ENCODE measurements at places on chromosomes 2 and 18.
A peak's percentile ranks its signal among the peaks of the same experiment; 100 is the strongest.

DNA sequence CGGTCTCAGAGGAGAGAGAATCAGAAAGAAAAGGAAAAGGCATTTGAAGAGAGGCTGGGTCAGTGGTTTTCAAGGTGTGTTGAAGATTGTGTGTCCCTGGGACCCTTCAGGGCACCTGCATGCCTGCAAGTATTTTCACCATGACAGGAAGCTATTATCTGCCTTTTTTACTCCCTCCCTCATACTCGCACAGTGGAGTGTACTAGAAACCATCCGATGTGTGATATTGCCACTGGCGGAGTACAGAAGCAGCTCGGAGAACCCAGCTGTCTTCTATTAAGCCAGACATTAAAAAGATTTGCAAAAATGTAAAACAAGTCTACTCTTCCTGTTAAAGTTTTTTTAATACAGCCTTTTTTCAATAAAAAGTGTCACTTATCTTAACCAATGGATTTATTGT, 33.7 kb upstream of the RFX8 start:
- no peak for DNase-seq

- DNase-seq: peak; percentile 47
These were observed 141.6 kb upstream of the TTC39C start for GRCh38 chr18:23872701-23873550.

DNA sequence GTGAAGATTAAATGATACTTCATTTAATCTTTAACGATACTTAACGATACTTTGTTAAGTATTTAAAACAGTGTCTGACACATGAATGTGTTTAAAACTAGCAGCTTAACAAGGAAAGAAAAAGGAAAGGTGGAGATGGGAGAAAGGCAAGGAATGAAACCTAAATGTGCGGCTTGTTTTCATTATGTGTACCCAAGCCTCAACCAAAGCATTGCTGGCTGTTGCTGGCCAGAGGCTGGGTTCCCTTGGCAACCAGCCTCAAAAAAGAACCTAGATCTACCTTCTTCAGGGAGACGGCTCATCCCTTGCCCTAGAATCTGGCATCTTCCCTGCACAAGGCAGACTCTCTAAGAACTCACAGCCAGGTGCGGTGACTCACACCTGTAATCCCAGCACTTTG, 13.8 kb upstream of the PCBP1 start:
- DNase-seq: no peak

DNA sequence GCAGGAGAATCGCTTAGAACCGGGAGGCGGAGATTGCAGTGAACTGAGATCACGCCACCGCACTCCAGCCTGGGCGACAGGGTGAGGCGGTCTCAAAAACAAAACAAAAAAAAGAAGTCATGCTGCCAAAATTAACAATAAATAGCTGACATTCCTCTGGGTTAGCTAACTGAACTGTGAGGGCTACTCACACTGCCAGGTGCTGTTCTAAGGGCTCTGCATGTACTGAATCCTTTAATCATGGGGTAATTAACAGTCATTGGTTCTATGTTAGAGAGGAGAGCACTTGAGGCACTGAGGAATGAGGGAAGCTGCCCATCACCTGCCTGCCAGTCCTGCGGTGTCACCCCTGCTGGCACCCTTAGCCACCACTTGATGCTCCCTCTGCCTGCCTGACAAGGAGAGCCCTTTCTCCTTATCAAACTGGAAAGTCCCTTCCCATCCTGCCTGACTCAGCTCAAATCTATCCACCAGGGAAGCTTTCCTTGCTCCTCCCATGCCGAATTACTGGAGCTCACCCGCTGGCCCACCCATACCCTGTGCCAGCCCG, 73.0 kb upstream of the RIOK3 start:
- no peak for DNase-seq

GRCh38 chr2:126882736-126883665, 15.7 kb upstream of the TEX51 start:
- no peak for DNase-seq

DNA sequence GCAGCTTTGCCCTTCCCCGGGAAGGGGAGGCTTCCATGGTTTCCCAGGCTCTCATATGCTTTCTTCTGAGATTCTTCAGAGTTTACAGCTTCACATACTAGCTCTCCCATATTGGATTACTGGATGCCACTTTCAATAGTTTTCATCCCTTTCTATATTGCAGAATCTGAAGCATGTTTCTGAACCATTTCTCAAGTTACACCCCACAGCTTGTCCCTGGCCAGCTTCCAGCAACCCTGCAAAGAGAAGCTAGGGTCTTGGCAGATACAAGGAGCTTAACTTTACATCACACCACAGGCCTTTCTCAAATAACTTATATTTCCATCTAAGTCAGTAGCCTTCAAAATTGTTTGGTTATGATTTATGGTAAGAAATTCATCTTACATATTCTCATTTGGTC, 39.6 kb downstream of the LHCGR start:
- no peak for DNase-seq

- no peak for DNase-seq
These were observed 26.9 kb upstream of the CABYR start for GRCh38 chr18:24111936-24112335.

All from CD4-positive, alpha-beta T cell treated with Interleukin-12 subunit alpha and Interleukin-12 subunit beta, for 1 hour (primary cell).